Prostate gland (tissue), 2 donors: ENCODE measurements at places on chromosomes 16 and 17. TPM values are rescaled to one million over a fixed set of nuclear protein-coding genes. Genes with fewer than 3 reads are reported as not detected.

GRCh38 chr17:13073018-13073417 is 55.2 kb upstream of the ELAC2 start:
- no peak for DNase-seq
- H3K27ac ChIP-seq = no peak overlapping the region
- no peaks in the 10 kb centered on the region for H3K27me3 ChIP-seq

DNA sequence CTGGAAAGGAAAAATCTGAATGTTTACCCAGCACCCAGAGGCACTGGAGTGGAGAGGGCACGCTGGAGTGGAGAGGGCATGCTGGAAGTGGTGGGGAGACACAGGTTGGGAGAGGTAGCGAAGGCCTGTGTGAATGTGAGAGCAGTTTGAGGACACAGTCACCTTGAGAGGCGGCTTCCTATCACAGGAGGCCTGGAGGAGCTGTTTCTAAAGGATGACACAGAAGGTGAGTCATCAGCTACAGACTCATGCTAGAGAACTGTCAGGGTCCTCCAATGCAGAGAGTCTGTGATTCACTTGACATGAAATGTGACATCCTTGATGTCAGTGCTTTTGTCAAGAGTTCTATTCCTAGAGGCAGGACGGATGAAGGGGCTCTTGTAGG is 13.8 kb downstream of the CTRL start:
- no peaks in the 10 kb centered on the region for H3K27me3 ChIP-seq
- DNase-seq = no peak
- H3K27ac ChIP-seq = peak overlapping the region; percentile 14

- no peak overlapping the region for H3K4me3 ChIP-seq
- no peaks in the 10 kb centered on the region for H3K27me3 ChIP-seq
- no peak overlapping the region for H3K27ac ChIP-seq
- DNase-seq = no peak
- H3K36me3 ChIP-seq = peaks cover 59% of the 10 kb centered on the region
Measured at GRCh38 chr17:28912281-28912937, 9.5 kb upstream of the DHRS13 start.

DNA sequence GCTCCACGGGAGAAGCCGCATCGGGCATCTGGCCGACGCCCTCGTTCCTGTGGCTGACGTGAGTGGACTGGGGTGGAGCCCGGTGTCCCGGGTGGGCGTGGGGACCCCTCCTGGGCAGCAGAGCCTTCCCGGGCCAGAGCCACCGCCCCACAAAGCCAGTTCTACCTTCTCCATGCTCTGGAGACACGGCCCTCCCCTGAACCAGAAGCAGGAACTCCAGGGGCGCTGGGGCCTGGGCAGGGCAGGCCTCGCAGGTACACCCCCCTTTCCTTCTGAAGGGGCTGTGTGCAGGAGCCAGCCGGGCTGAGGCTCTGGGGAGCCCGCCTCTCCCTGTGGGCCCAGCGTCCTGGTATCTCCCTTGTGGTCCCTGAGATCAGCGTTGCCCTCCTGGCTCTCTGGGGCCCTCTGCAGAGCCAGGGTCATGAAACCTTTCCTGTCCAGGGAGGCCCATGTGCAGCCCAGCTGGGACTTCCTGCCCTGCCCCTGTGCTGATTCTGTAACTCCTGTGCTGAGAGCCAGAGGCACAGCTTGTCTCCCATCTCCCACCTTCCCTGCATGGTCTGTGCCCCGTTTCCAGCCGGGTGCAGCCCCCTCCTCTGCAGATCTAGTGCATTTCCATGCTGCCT is 6.5 kb downstream of the PIGQ start:
- no peaks in the 10 kb centered on the region for H3K27me3 ChIP-seq
- peaks cover 10% of the 10 kb centered on the region for H3K36me3 ChIP-seq
- DNase-seq = no peak
- H3K27ac ChIP-seq = no peak overlapping the region
- no peak overlapping the region for H3K4me3 ChIP-seq
- no peaks in the 10 kb centered on the region for H3K4me1 ChIP-seq

DNA sequence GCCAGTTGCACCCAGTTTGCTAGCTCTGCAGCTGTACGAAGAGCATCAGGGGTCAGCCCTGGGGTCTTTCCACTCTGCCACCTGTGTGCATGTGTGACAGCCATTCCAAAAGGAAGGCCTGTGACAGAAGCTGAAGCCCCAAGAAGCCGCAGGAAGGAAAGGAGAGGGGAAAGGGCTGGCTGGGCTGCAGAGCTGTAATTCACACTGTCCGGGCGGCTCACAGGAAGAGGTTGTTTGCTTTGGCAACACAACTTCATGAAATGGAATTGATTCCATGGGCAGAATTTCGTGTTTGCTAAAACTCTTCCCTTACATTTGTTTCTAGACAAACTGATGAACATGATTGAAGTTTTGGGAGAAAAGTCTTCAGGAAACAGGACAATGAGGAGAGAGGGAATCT is 14.8 kb downstream of the TMEM204 start:
- peaks cover 29% of the 10 kb centered on the region for H3K4me1 ChIP-seq
- DNase-seq = peak; percentile 28
- H3K27ac ChIP-seq = peak overlapping the region; percentile 84
- no peak overlapping the region for H3K4me3 ChIP-seq

DNA sequence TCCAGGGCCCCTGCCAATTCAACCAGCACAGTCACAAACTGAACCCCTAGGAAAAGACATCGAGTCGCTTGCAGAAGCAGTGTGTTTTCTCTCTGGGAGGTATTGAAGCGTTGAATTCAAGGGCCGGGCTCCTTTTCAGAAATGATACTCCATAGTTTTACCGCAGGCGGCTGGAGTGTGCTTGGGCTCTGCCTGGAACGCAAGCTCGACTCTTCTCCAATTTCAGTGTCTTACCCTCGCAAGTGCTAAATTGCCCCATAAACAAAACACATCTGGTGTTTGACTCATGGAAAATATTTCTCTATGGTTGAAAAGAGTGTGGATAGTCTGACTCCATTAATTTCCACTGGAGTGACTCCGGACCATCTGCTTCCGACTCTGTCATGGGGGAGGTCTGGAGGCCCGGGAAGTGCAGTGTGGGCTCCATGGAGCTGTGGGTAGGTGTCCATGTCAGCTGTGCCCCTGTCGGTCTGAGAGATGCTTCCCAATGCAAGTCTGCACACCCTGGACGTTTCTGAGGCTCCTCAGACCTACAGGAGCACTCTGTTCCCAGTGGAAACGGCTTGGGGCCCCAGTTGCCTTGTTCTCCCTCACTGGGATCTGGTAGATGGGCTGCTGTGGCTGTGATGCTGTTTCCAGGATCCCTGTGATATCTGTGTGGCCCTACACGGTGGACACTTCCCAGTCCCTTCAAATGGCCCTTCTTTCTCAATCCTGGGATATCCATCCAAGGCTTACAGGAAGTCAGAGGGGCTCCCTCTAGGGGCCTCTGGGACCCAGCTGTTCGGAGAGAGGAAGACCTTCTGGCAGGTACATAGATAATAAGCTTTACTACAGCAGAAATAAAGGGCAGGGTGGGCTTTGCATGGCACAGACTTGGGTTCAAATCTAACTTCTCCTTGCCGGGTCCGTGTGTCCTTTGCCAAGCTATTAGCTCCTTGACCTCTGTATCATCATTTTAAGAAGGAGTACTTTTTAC is 119.8 kb upstream of the CDH13 start:
- no peak overlapping the region for H3K4me3 ChIP-seq
- no peaks in the 10 kb centered on the region for H3K27me3 ChIP-seq
- H3K36me3 ChIP-seq = no peaks in the 10 kb centered on the region
- no peaks in the 10 kb centered on the region for H3K4me1 ChIP-seq

- no peak for DNase-seq
- H3K27me3 ChIP-seq = no peaks in the 10 kb centered on the region
- H3K27ac ChIP-seq = no peak overlapping the region
Measured at GRCh38 chr16:14462811-14463210, 167.2 kb downstream of the PARN start.

PRSS33 gene
- total RNA-seq = not detected
